ENCODE measurements at places on chromosomes 7 and 10.

GRCh38 chr7:99843808-99844207 lies 16.0 kb downstream of the CYP3A43 start:
- no peak for DNase-seq

DNA sequence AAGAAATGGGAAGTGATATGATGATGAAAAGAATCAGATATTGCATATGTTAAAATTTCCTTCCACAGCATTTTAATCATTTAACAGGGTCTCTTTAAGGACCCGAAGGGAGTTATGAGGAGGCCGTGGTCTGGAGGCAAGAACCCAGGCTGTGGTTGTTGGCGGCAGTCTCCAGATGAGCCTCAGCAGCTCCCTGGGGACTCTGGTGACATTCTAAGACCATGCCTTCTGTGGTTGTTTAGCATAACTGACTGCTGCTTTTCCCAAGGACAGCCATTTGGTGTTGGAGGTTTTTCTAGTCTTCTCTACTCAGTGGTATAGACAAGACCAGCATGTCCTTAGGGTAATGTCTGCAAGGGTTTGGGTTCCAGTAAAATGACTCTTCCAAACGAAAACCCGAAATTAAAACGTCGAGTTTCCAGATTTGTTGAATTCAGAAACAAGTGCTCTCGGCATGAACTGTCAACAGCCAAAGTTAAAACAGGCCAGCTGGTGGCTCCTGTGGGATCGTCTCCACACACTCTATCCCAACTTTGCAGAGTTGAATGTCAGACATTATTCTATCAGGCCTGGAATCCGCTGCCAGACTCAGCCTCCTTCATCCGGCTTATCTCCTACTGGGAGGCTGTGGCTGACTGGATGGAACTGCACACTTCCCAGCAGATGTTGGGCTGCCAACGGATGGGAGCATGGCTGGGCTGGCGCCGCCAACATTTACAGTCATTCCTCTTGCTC lies 183.1 kb downstream of the TAX1BP1 start:
- no peak for DNase-seq

DNA sequence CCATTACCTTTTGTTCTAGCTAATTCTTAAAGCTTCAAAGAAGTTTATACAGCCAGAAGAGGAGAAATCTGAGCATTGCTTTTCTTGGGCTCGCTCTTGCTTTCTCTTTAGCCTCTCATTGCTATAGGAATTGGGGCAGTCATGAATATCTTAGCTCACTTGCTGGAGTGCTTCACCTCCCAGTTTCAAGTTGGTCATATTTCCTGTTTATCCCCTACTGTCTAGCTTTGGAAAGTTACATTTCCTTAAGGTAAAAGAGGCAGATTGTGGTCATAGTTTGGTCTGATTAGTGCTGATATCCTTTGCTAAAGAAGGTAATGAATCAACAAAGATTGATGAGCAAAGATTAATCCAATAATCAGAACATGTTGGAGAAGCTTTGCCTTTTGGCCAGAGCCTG lies 77.7 kb upstream of the GLI3 start:
- no peak for DNase-seq

DNA sequence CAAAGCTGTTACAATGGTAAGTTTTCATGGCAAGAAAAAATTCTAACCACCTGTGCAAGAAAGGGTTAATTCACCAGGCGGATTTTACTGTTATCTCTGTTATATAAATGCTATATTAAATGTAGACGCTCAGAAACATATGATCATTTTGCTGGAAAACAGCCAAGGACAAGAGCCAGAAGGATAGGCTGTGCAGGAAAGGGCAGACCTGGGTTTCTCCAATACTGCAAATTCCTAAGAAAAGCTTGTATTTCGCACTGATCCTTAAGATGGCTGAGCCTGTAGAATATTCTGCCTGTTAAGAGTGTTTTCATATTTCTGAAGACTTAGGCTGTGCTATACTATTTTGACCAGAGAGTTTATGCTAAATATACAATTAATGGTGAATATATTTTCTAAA lies 564.1 kb upstream of the KCND2 start:
- DNase-seq, result no peak

DNA sequence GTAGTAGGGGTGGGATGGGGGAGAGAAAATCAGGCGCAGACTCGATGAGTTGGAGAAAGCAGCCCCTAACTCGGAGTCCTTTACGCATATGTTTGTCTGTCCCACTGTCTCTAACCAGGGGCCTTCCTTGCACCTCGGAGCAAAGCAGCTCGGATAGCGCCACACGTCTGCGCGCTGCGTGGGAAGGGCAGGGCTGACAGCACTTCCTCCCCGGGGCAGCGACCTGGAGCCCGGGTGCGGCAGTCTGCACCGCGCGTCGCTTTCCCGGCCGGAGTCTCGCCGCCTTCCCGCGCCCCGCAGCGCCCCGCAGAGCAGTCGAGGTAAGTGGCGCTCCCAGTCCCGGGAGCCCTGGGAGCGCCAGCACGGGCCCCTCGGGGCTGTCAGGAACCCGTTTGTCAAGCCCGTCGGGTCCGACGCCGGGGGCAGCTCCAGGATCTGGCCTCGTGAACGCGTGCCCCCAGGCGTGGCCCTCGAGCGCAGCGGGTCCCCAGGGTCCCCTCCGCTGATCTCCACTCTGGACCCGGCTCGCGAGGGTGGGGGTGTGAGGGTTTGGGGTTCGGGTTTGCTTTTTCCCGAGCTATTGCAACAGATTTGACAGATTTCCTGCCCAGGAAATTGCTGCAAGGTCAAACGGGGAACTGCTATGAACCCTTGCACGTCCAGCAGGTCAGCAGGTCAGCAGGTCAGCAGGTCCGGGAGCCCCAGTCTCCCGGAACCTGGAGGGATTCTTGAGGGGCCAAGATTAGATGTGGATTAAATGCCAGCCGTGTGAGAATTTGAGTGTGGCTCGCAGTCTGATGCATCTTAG lies 597 bp downstream of the APBB1IP start:
- DNase-seq, result peak; percentile 54

- DNase-seq, result no peak
Measured at GRCh38 chr10:130998642-130999041, 312.9 kb downstream of the TCERG1L start.

- no peak for DNase-seq
Measured at GRCh38 chr7:39453743-39454355, 112.4 kb upstream of the YAE1 start.

- DNase-seq, result no peak
Measured at GRCh38 chr7:99016196-99016595, 127.7 kb downstream of the SMURF1 start.

GRCh38 chr10:116201011-116201410 lies 72.0 kb downstream of the GFRA1 start:
- no peak for DNase-seq

GRCh38 chr7:128037880-128038619 lies 6.8 kb upstream of the LRRC4 start:
- DNase-seq, result no peak

GRCh38 chr10:21993360-21994001 lies 10.0 kb downstream of the DNAJC1 start:
- no peak for DNase-seq

DNA sequence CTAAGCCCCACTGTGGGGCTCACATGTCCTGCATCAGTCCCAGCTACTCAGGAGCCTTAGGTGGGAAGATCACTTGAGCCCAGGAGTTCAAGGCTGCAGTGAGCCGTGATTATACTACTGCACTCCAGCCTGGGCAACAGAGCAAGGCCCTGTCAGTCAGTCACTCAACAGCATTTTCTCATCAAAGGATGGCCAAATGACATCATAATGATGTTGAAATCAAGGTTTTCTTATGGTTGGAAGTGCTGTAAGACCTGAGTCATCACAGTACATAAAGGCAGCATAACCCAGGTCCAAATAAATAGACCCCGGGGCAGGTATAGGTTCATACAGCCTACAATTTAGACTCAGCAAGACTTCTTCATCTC lies 341.1 kb downstream of the PARD3 start:
- DNase-seq, result no peak

DNA sequence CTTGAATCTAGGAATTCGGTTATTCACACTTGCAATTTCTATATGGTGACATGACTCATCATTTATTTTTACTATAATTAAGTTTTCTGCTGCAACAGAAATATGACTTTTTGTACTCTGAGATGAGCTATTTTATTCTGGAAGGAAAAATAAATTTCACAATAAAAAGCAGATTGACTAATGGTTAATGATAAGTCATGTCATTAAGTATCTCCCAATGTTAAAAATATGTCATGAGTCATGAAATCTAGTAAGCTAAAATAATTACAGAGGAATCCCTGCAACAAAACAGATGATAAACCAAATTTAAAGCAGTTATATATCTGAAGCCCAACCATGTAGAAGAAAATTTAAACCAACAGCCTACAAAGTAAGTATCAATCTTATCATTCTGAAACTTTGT lies 149.2 kb downstream of the CACNA2D1 start:
- DNase-seq, result no peak

DNA sequence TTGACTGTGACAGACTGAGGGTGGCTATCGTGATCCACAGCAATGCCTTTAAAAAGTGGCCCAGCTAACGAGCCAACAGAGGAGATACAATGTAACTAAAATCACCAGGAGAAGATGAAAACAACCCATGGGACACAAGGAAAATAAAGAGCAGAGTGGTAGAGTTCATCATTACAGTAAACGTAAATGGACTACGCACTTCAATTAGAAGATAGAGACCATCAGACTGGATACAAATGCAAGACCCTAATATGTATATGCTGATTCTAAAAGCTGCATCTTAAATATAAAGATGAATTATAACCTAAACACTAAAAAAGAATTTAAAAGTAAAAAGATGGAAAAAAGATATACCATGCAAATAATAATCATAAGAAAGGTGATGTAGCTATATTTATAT lies 6.6 kb upstream of the STK32C start:
- no peak for DNase-seq

DNA sequence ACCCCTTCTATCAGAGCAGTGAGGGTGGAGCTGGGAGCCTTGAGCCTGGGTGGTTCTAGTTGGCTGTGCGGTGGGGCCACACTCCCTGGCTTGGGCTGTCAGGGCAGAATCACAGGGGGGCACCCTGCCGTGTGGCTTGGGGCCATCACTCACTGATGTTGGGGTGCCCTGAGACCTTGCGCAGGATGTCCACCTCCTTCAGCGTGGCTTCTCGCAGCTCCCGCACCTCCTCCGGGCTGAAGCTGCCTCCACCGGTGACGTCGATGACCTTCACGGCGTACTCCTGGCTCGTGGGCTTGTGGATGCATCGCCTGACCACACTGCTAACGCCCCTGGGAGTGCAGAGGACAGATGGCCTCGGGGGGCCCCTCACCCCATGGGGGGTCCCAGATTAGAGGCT lies 5.3 kb downstream of the PHKG1 start:
- no peak for DNase-seq
